ENCODE measurements at places on chromosomes 16 and 17.

DNA sequence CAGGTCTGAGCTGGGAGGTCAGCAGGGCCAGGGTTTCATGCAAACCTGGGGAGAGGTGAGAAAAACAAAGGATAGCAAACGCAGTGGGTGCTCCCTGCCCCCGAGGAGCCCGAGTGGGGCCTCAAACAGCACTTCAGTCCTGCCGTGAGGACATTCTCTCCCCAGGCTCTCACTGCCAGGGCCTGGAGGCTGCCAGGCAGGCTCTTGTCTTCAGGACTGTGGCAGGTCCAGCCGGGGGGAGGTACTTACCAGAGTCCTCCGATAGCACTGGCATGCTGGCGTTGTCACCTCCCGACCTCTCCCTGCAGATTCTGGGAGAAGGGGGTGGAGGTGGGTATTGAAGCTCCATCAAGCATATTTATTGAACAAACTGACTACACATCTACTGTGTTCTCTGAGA lies 1.3 kb downstream of the MPP3 start:
- DNase-seq, result no peak

- no peak for DNase-seq
Observed at GRCh38 chr17:13953841-13954240, 115.5 kb upstream of the COX10 start.

- no peak for DNase-seq
Observed at GRCh38 chr17:35255316-35255715, 12.4 kb downstream of the SLFN5 start.

GRCh38 chr17:2187758-2188157 lies 115.8 kb downstream of the SMG6 start:
- no peak for DNase-seq

DNA sequence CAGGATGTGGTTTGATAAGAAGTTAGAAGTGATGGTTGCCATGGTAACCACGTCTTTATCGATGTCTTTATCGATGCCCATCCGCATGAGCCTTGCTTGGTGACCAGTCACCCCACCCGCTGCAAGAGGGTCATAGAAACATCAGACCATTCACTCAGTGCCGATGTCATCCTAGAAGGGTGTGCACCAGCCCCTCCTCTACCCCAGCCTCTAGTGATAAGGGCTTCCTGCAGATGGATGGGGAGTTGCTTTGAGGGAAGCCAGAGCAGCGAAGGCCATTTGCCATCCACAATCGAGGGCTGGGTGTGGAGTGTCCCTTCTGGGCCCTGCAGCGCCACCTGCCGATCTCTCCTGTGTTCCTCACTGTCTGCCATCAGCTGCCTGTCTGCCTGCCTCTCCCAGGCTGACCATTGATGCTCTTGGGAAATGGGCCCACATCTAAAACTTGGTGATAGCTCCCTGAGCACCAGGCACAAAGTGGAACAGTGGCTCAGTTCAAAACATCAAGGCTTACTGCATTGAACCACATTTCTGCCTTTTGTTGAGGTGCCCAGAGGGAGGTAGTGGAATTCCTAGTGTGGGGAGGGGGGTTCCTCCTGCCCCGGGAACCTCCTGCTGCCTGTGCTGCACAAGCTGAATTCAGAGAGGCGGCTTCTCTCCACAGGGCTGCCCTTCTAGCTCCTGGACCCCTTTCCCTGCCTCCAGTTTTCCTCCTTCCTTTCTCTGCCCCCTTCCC lies 8.9 kb downstream of the CALB2 start:
- DNase-seq, result no peak

DNA sequence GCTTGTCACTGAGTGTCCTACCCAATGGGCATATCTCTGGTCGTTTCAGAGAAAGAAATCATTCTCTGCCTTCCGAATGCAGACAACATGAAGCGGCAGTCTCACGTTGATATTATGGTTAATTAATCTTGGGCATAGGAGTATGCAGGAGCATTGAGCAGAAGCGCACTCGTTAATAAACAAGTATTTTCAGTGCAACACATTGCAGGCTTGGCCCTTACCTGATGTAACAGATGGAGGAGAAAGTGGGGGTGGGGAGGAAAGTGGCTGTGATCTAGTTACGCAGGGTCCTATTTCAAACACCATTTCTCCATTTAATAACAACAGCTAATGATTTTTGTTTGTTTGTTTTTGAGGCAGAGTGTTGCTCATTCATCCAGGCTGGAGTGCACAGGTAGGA lies 414.0 kb upstream of the RBFOX1 start:
- no peak for DNase-seq

GRCh38 chr16:17354141-17354601 lies 116.6 kb downstream of the XYLT1 start:
- no peak for DNase-seq

All from activated CD4-positive, CD25-positive, alpha-beta regulatory T cell (primary cell).